ENCODE measurements at places on chromosomes 4 and X. TPM values are rescaled to one million over a fixed set of nuclear protein-coding genes. Genes with fewer than 3 reads are reported as not detected.
A peak's percentile ranks its signal among the peaks of the same experiment; 100 is the strongest.

The TEC gene
- total RNA-seq, result 7.7 TPM

The FREM3 gene
- 0.78 TPM for total RNA-seq

The CD38 gene
- total RNA-seq, result 2.4 TPM

The FGF5 gene
- total RNA-seq, result not detected

The KIF4A gene
- total RNA-seq, result 0.75 TPM

The MAGEA2 gene
- not detected for total RNA-seq

The IDUA gene
- total RNA-seq, result 49.2 TPM

The VCX gene
- total RNA-seq, result not detected

The ESX1 gene
- total RNA-seq, result not detected

The NXF2B gene
- not detected for total RNA-seq

The MAGEB17 gene
- not detected for total RNA-seq

The TCEAL2 gene
- total RNA-seq, result 5.4 TPM

The EBP gene
- 93.4 TPM for total RNA-seq

The SSX4 gene
- not detected for total RNA-seq

- no peak for DNase-seq
- H3K27me3 ChIP-seq, result no peaks in the 10 kb centered on the region
- no peak overlapping the region for H3K27ac ChIP-seq
Measured at GRCh38 chr4:150962245-150962644, 52.8 kb downstream of the LRBA start.

DNA sequence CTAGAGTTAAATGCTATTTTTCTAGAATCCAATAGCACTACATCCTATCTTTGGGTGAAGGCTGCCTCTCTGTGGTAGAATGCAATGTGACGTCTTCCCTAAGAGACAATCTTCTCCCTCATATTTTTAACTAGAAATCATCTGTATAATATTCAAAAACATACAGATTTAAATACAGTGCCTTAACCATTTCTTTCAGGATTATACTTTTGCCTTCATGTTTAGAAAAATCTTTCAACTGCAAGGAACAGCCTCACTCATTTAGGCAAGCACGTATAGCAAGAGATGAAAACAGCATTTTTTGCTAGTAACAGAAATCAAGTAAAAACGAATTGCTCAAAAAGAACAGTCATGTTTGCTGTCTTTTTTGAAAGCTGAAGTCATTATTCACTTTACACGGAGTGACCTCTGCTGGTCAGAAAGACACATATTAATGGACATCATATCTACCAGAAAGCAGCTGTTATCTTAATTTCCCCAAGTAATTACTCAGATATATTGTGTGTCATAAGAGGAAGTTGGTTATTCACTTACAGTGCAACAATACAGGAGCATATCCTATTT lies 422.3 kb downstream of the STPG2 start:
- DNase-seq, result no peak
- no peak overlapping the region for H3K4me3 ChIP-seq
- no peak overlapping the region for H3K27ac ChIP-seq
- no peaks in the 10 kb centered on the region for H3K4me1 ChIP-seq
- no peaks in the 10 kb centered on the region for H3K27me3 ChIP-seq

- no peak for DNase-seq
- no peak overlapping the region for H3K27ac ChIP-seq
- no peak overlapping the region for H3K4me3 ChIP-seq
- H3K27me3 ChIP-seq, result no peaks in the 10 kb centered on the region
- H3K4me1 ChIP-seq, result no peaks in the 10 kb centered on the region
- H3K36me3 ChIP-seq, result no peaks in the 10 kb centered on the region
Measured at GRCh38 chr4:55247521-55247920, 98.5 kb upstream of the SRD5A3 start.

DNA sequence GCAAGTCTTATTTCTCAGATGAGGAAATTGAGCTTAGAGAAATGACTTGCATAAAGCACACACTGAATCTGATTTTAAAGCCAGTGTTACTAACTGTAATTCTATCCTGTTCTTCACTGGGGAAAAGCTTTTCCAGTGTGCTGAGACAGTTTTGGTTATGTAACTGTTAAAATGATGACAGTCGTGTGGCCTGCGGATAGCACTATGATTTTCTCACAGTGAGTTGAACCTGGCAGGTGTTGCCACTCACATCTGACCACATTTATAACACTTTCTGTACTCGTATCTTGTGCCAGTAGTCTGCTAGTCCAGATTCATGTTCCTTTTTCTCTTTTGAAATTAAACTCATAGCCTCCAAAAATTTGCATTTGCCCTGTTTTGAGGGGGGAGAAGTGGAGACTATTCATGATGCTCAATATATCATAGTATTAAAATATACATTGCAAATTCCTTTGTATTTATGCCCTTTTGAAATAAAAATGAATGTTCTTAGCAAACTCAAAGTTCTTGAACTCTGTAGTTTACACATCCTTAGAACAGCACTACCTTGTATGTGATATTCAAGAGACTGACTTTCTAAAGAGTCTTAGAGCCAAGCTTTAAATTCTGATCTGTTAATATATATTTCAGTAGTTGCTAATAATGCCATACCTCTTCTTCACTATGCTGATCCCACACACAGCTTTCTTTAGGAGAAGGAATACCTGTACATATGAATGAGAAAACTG lies 132.3 kb downstream of the PDLIM5 start:
- H3K4me3 ChIP-seq, result no peak overlapping the region
- H3K4me1 ChIP-seq, result no peaks in the 10 kb centered on the region
- no peak for DNase-seq
- peaks cover 20% of the 10 kb centered on the region for H3K36me3 ChIP-seq

- peak; percentile 69 for DNase-seq
- no peak overlapping the region for H3K4me3 ChIP-seq
- H3K27me3 ChIP-seq, result no peaks in the 10 kb centered on the region
- H3K4me1 ChIP-seq, result no peaks in the 10 kb centered on the region
Measured at GRCh38 chr4:24686866-24687692, 102.7 kb upstream of the DHX15 start.

DNA sequence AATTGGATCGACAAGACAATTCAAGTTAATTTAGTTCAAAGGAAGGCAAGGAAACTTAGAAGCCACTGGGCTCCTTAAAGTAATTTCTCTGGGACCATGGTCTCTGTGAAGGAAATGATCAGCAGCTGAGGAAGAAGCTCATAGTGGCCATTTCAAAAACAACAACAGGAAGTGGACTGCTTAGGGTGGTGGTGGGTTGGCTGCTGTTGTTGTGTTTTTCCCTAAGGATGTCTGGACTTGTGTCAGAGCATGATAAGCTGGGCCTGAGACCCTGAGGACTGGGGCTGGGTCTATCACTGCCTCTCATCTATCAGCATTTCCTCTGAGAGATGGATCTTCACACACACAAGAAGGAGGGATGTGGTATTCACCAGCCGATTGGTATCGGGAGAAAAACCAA lies 18.3 kb downstream of the KDR start:
- no peaks in the 10 kb centered on the region for H3K4me1 ChIP-seq
- no peaks in the 10 kb centered on the region for H3K27me3 ChIP-seq
- DNase-seq, result no peak
- H3K36me3 ChIP-seq, result peaks cover 8% of the 10 kb centered on the region
- H3K27ac ChIP-seq, result no peak overlapping the region

DNA sequence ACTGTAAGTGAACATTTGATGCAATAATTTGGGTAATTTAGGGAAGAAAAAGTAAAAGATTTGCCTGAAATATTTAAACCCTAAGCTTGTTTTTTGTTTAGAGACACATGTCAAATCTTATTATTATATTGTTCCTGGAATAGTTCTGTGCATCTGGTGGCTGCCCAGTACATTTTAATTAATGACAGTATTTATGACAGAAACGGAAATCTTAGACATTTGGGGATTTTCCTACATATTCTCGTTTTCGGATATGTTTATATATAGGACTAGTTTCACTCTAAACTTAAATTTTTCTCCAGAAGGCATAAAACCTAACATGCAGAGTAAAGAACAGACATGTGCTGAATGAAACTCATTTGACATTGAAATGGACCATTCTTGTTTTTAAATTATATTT lies 125.6 kb upstream of the PAQR3 start:
- no peaks in the 10 kb centered on the region for H3K27me3 ChIP-seq
- no peaks in the 10 kb centered on the region for H3K36me3 ChIP-seq
- no peak overlapping the region for H3K27ac ChIP-seq
- DNase-seq, result no peak
- H3K4me1 ChIP-seq, result no peaks in the 10 kb centered on the region
- no peak overlapping the region for H3K4me3 ChIP-seq

- H3K27ac ChIP-seq, result no peak overlapping the region
- H3K4me1 ChIP-seq, result no peaks in the 10 kb centered on the region
- H3K4me3 ChIP-seq, result no peak overlapping the region
- DNase-seq, result no peak
- no peaks in the 10 kb centered on the region for H3K36me3 ChIP-seq
Measured at GRCh38 chr4:36549252-36549651, 267.8 kb downstream of the DTHD1 start.

- no peak for DNase-seq
- no peak overlapping the region for H3K4me3 ChIP-seq
- H3K27me3 ChIP-seq, result no peaks in the 10 kb centered on the region
- peaks cover 4% of the 10 kb centered on the region for H3K4me1 ChIP-seq
- H3K36me3 ChIP-seq, result no peaks in the 10 kb centered on the region
Measured at GRCh38 chr4:73922766-73923630, 53.8 kb downstream of the CXCL1 start.

GRCh38 chr4:106062452-106062875 lies 167.2 kb downstream of the NPNT start:
- H3K27me3 ChIP-seq, result no peaks in the 10 kb centered on the region
- DNase-seq, result no peak
- no peak overlapping the region for H3K4me3 ChIP-seq
- no peaks in the 10 kb centered on the region for H3K36me3 ChIP-seq
- H3K4me1 ChIP-seq, result no peaks in the 10 kb centered on the region
- H3K27ac ChIP-seq, result no peak overlapping the region

DNA sequence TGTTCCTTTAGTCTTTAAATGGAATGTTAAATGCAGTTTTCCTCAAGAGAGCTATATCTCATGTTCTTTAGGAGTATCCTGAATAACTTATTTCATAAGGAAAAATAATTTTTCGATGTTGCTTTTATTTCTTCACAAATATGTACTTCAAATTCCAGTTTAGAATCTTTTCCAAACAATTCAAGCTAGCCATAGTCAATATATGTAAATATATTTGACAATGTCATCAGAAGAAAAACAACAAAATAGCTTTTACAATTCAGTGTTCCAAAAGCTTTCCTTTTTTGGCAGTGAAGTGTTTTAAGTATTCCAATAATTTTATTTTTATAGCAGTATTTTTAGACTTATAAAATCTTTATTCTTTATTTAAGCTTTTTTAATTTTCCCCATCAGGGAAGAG lies 1532.0 kb downstream of the PCDH18 start:
- H3K27ac ChIP-seq, result no peak overlapping the region
- no peak overlapping the region for H3K4me3 ChIP-seq
- DNase-seq, result no peak
- H3K27me3 ChIP-seq, result no peaks in the 10 kb centered on the region
- H3K4me1 ChIP-seq, result no peaks in the 10 kb centered on the region

GRCh38 chr4:139557556-139558110 lies 1.6 kb upstream of the SETD7 start:
- H3K27ac ChIP-seq, result peak overlapping the region; percentile 94
- H3K27me3 ChIP-seq, result no peaks in the 10 kb centered on the region
- peaks cover 36% of the 10 kb centered on the region for H3K4me1 ChIP-seq

DNA sequence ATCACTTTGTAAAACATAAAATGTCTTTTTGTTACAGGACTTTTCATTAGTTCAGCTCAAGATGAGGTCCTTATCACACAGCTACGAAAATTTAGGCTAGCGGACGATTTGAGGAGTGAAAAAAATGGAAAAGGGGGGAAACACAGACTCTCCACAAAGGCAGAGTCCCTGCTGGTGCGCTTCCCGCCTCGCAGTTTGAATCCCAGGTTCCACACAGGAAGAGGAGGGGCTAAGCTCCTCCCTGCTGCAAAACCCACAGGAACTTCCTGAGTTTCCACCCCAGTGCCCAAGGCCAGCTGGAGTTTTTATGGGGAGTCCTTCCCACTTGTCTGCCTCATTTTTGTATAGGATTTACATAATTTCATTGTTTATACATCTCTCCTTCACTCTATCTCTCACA lies 11.2 kb downstream of the ADAM29 start:
- no peak overlapping the region for H3K27ac ChIP-seq
- H3K4me1 ChIP-seq, result peaks cover 3% of the 10 kb centered on the region
- H3K36me3 ChIP-seq, result no peaks in the 10 kb centered on the region
- DNase-seq, result no peak
- no peak overlapping the region for H3K4me3 ChIP-seq
- no peaks in the 10 kb centered on the region for H3K27me3 ChIP-seq

DNA sequence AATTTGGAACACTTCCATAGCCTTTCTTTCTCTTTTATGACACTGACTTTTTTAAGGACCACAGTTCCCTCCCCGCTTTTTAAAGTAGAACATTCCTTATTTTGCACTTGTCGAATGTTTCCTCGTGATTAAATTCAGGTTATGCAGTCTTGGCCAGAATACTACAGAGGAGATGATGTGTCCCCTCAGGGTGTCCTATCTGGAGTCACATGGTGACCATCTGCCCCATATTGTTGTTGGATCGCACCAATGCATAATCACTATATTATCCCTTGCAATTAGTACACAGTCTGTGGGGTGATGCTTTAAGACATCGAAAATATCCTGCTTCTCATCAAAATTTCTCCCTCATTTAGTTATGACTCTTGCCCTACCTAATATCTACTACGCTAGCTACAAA lies 27.4 kb downstream of the WDFY3 start:
- H3K36me3 ChIP-seq, result no peaks in the 10 kb centered on the region
- no peak overlapping the region for H3K4me3 ChIP-seq
- peaks cover 19% of the 10 kb centered on the region for H3K4me1 ChIP-seq

- H3K27me3 ChIP-seq, result no peaks in the 10 kb centered on the region
- no peak overlapping the region for H3K4me3 ChIP-seq
- H3K36me3 ChIP-seq, result peaks cover 32% of the 10 kb centered on the region
Measured at GRCh38 chrX:129565046-129565650, 25.1 kb downstream of the OCRL start.

GRCh38 chrX:136529795-136530194 lies 2.2 kb upstream of the VGLL1 start:
- no peaks in the 10 kb centered on the region for H3K27me3 ChIP-seq
- H3K36me3 ChIP-seq, result no peaks in the 10 kb centered on the region
- no peak overlapping the region for H3K27ac ChIP-seq
- H3K4me1 ChIP-seq, result no peaks in the 10 kb centered on the region

- no peaks in the 10 kb centered on the region for H3K4me1 ChIP-seq
- no peaks in the 10 kb centered on the region for H3K36me3 ChIP-seq
- H3K27ac ChIP-seq, result peak within 1 kb of the TSS; percentile 85
- peak within 1 kb of the TSS; percentile 56 for H3K4me3 ChIP-seq
Measured at GRCh38 chr4:137531986-137532868, at the start of gene PCDH18. Gene PCDH18, minus strand, starts transcription at chr4:137532494. Its CDS starts 406 bp downstream, at chr4:137532088.

- no peaks in the 10 kb centered on the region for H3K27me3 ChIP-seq
- H3K27ac ChIP-seq, result no peak overlapping the region
- no peaks in the 10 kb centered on the region for H3K36me3 ChIP-seq
- H3K4me1 ChIP-seq, result no peaks in the 10 kb centered on the region
Measured at GRCh38 chrX:49932791-49933190, 10.4 kb downstream of the CLCN5 start.

GRCh38 chr4:119506806-119507205 lies 121.8 kb downstream of the PDE5A start:
- H3K4me3 ChIP-seq, result no peak overlapping the region
- H3K27ac ChIP-seq, result no peak overlapping the region
- no peaks in the 10 kb centered on the region for H3K4me1 ChIP-seq
- DNase-seq, result no peak

DNA sequence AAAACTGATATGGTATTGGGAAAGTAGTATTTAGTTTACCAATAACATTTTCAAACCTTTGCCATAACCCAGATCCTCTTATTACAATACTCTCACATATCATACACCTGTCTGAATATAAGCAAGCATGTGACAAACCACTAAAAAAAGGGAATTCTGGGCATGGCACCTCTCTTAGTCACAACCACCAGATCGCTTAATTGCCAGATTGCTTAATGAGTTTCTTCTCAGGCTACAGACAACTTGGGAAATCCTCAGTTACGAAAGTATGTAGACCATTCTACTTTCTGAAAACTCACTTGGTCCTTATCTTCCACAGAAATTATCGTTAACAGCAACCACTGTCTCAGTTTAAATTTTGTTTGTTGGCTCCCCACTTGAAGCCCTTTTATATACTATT lies 2.1 kb downstream of the NAF1 start:
- no peak overlapping the region for H3K27ac ChIP-seq
- DNase-seq, result no peak
- H3K36me3 ChIP-seq, result peaks cover 12% of the 10 kb centered on the region

Data from upper lobe of right lung (tissue), 1 donor.